ENCODE measurements at places on chromosomes 1 and 21. TPM values are rescaled to one million over a fixed set of nuclear protein-coding genes. Genes with fewer than 3 reads are reported as not detected.
A peak's percentile ranks its signal among the peaks of the same experiment; 100 is the strongest.

GRCh38 chr1:37945743-37946702, 830 bp downstream of the INPP5B start:
- peak; percentile 90 for DNase-seq

The MROH7 gene
- not detected for total RNA-seq

- DNase-seq, result no peak
These were observed 20.2 kb upstream of the RABGGTB start for GRCh38 chr1:75765697-75766355.

DNA sequence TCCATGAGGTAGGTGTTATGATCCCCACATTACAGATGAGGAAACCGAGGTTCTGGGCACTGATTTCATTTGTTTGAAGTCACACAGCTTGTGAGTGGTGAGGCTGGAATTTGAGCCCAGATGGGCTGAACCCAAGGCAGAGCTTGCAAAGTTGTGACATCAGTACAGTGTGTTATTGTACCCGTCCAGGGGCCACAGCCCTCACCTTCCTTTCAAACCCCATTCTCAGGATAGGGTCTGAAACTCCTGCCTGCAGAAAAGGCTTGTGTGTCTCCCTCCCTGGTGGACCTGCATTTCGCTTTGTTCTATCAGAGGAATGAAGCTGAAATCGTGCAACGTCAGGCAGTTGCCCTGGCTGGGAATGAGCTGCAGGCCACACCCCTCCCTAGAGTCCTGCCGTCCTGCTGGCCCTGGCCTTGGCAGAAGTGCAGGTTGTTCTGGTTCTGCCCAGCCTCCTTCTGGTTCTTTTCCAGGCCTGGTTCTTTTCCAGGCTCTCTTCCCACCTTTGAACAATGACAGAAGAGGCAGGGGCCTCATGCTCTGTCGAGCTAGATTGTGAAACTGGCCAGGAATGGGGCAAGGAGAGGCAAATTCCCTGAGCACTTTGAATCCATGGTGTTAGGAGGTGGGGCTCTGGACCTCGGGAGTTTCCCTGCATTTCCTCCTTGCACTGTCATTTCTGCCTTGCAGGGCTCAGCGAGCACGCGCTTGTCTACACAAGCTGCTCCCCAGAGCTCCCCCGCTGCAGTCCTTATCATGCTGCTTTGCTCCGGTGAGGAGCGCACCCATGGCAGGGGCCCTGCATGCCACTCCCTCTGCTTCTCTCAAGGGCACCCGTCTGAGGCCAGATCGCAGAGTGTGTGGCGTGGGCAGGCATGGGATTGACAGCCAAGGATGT, 8.2 kb upstream of the MYOM3 start:
- DNase-seq, result no peak

DNA sequence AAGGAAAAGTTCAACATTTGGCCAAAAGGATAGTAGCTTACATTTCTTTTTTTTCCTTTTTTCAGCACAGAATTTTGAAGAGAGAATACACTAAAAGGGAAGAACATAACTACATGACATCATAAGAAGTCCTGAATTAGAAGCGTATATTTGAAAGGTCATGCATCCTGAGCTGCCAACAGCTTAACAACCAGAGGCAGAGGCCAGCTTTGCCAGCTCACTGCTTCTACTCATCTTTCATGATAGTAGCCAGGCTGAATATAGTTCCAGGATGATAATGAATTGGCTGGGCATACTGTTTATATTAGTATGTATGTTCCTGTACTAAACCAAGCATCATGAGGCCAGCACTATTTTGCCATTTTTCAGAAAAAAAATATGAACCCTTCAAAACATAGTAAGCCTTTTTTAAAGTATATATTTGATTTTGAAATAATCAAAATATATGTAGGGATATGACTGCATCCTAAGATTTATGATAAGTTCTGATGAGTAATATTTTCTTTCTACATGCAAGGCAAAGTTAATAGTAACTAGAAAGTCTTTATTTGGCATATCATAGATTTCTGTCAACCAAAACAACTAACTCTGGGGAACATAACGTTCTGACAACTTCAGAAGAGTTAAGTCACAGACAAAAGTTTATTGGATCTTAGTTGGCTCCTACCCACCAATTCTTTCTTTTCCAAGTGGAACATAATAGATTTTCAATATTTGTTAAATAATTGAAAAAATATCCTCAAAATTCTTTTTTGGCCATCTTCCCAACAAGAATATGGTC, 123.2 kb downstream of the DPYD start:
- peak; percentile 86 for DNase-seq

The PDE4B gene
- 1.8 TPM for total RNA-seq

The OR2T35 gene
- total RNA-seq, result not detected

DNA sequence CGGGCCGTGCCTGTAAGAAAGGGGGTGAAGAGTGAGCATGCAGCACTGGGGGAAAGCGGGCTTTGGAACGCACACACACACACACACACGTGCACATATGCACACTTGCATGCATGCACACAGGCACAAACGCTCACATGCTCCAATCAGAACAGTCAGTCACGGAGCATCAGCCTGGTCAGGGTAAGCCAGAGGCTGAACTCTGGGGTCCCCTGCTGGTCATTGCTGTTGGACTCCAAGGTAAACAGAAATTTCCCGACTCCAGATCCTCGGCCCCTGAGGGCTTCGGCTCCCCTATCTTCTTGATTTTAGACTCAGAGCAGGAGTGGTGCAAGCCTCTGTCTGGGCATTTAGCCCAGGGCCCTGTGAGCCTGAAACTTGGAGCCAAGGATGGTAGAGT, 54.2 kb downstream of the SYT2 start:
- no peak for DNase-seq

GRCh38 chr1:35448344-35448801, 108.8 kb downstream of the KIAA0319L start:
- peak; percentile 78 for DNase-seq

DNA sequence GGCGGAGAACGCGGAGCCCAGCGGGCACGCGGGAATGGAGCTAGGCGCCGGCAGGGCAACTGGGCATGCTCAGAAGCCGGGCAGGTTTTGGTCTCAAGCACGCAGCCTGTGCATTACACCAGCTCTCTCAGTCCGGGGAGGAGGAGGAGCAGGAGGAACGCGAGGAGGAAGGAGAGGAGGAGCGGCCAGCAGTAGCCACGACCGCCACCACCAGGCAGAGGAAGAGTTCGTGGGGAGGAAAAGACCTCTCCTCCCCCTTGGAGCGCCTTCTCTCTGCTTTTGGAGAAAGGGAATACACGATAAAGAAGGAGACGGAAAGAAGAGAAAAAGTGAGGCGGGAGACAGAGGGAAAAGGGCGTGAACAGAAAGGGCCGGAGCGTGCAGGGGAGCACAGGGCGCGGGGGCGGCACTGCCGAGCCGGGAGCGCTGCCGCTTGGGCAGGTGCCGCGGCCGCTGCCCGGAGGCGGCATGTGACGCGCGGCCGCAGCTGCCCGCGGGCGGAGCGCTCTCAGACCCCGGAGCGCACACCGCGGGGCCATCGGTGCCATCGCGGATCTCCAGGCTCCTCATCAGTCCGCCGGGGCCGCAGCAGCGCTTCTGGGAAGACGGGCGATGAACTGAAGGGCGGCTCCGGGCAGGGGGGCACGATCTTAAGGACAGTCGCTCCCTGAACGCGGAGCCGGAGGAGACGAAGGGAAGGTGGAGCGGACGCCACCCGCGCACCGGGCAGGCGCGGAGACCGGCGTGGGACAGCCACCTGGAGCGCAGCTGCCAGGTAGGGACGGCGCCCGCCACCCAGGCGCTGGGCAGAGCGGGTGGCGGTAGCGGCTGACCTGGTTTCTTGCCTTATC, at the start of gene CHRM3:
Gene CHRM3, plus strand, starts transcription at position 116 of the 851 bp plus-strand sequence. CDS start 520,884 bp downstream, outside the sequence.
- DNase-seq, result peak; percentile 74

- DNase-seq, result no peak
These were observed 792.0 kb downstream of the LTN1 start for GRCh38 chr21:28200726-28201125.

The URB2 gene
- 19.8 TPM for total RNA-seq

The FHAD1 gene
- 0.33 TPM for total RNA-seq

DNA sequence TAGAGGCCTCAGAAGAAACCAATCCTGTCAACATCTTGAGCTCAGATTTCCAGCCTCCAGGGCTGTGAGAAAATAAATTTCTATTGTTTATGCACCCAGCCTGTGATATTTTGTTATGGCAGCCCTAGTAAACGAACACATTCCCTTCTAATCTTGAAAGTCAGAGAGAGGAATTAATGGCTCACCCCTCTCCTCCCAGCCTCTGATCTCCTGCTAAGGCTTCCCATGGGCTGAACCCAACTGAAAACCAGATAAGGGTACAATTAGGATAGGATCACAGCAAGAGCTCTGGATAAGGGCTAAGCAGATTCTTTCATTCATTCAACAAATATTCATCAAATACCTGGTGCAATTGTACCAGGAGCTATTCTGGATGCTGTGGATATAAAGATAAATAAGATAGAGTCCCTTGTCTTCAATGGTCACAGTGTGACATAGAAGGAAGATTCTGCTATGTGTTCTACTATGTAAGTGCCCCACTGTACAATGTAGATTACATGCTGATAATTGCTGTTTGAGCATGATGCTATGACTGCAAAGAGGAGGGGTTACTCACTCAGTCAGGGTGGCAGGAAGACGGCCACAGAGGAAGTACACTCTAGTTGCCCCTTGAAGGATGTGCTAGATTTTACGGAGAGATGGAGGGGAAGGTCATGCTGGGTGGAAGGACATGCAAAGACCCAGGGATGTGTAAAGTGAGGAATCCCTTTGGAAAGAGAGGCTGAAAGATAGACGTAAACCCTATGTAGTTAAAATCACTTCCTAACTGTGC, 203.3 kb upstream of the JUN start:
- no peak for DNase-seq

- DNase-seq, result peak; percentile 67
These were observed 1.2 kb upstream of the NEGR1 start for GRCh38 chr1:72283307-72284083.

- DNase-seq, result no peak
These were observed 10.5 kb upstream of the RNF223 start for GRCh38 chr1:1084372-1085170.

DNA sequence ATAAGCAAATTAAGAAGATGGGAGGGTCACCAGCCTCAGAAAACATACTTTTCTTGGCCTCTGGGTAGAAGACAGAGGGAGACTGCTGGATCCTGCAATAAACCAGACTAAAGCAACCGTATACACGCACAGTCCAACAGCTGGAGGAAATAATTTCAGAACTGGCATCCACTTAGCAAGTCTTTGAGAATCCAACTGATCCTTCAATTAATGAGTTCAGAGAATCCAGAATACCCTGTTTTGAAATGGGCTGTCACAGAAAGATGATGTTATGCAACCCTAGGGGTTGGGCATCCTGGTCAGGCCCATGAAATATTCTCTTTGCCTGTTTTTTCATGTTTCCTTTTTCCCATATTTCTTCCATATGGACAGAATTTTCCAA, 134.0 kb upstream of the MAGI3 start:
- DNase-seq, result no peak

The DUSP10 gene
- total RNA-seq, result 5.8 TPM

DNA sequence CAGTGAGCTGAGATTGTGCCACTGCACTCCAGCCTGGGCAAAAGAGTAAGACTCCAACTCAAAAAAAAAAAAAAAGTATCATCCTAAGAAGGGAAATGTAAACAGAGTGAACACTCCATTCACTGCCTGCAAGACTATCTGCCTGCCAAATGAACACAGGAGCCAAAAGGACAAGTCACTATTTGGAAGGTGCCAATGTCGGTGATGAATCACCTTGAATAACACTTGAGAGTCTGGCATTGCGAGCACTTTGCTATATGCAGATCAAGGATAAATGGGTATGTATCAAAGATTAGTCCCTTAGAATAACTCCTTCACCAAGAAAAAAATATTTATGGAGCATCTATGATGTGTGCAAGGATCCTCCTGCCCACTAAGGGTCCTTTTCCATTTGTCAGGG, 6.6 kb downstream of the UBR4 start:
- DNase-seq, result peak; percentile 85

- no peak for DNase-seq
These were observed 55.7 kb upstream of the KIRREL1 start for GRCh38 chr1:157937744-157938143.

DNA sequence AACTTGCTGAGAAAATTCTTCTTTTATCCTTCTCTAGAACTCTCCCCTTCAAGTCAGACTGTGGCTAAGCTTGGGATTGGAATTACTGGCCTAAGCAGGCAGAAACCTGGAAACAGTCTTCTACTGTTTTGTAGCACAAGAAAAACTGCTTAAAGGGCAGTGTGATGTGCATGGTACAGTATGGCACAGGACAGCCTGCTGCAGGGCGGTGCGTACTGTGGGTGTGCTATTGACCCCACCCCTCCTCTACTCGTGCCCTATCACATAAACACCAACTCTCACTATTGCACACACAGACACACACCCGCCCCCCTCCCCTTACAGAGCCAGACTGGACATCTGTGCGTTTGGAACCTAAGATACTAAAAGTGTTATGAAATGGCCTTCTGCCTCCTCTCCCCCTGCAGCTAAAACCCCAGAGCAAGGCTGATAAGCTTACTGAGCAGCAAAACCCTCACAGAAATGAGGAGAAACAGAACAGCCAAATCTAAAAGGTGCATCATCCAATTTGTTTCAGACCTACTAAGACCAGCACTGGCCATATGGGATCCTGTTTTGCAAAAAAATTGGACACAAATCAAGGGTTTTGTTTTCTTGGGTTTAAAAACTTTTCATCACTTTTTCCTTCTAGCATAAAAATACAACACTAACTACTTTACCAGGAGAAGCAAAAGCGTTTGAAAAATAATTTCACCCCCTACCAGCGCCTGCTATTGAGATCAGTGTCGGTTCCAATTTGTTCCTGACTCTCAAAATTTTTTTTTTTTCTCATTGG, 355.8 kb upstream of the LYPLAL1 start:
- no peak for DNase-seq

GRCh38 chr21:35833991-35834390, 226.3 kb downstream of the SETD4 start:
- no peak for DNase-seq

The KRTAP12-2 gene
- total RNA-seq, result not detected

The RNF186 gene
- total RNA-seq, result not detected

The MRPS6 gene
- 46.4 TPM for total RNA-seq

DNA sequence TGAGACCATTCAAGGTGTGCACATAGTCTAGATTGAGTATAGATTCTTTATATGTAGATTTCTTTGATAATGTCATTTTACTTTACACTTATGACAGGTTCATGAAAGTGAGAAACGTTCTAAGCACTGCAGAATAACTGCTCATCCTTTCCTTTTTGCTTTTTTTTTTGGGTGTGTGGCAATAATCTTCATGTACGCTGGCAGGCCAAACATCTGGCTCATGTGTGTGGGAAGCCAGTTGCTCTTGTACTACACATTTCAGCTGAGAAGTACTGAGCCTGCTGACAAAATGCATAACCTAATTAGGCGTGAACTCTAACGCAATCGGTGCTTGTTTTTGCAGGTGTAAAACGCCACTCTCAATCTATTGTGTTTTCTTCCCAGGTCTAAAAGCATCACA, 350.8 kb upstream of the KAZN start:
- no peak for DNase-seq

GRCh38 chr1:41975850-41976569, 57.3 kb upstream of the HIVEP3 start:
- no peak for DNase-seq

DNA sequence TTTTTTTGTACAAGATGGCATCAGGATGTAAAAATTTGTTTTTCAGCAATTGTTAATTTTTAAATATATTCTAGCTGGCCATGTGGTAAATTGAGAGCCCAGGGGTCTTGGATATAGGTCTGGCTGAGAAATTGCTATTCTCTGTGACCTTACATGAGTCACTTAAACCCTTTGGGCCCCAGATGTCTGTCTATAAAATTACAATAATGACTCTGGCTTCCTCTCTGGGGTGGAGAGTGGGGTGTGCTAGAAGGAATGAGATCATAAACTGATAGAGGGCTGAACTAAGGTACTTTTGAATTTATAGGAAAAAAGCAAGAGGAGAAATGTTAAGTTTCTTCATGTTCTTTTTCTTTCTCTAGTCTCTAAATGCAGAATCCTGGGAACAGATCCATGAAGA, 12.4 kb upstream of the TCHH start:
- no peak for DNase-seq

The RHBG gene
- not detected for total RNA-seq

The PCP4L1 gene
- total RNA-seq, result not detected

The E2F2 gene
- total RNA-seq, result 6.9 TPM

Data from MG63 (cell line).